ENCODE measurements at places on chromosomes 7 and 10. TPM values are rescaled to one million over a fixed set of nuclear protein-coding genes. Genes with fewer than 3 reads are reported as not detected.

DNA sequence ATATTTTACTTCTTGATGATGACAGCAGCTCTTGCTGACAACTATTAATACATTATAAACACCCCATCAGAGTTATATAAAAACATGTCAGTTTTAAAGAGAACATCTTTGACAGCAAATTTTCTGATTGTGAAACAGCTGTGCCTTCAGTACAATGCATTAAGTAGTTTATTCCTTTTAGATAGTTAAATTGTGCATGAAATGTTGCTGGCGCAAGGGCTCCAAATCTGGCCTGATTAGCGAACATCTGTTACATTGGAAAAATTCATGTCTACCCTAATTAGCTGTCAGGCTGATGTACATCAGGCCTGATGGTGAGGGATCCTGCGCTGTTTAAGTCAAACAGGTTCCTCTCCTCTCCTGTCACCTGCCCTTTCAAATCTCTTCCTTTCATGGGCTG, 171.9 kb upstream of the SP8 start:
- no peak overlapping the region for H3K4me3 ChIP-seq
- H3K27ac ChIP-seq: no peak overlapping the region
- no peak for DNase-seq
- H3K4me1 ChIP-seq: no peaks in the 10 kb centered on the region
- no peaks in the 10 kb centered on the region for H3K27me3 ChIP-seq
- H3K36me3 ChIP-seq: no peaks in the 10 kb centered on the region

GRCh38 chr7:44212018-44212417, 11.2 kb downstream of the YKT6 start:
- no peak overlapping the region for H3K4me3 ChIP-seq
- peaks cover 70% of the 10 kb centered on the region for H3K36me3 ChIP-seq
- H3K27ac ChIP-seq: no peak overlapping the region
- DNase-seq: no peak
- no peaks in the 10 kb centered on the region for H3K27me3 ChIP-seq

GRCh38 chr7:130950741-130951140, 216.7 kb upstream of the KLF14 start:
- no peaks in the 10 kb centered on the region for H3K4me1 ChIP-seq
- no peaks in the 10 kb centered on the region for H3K27me3 ChIP-seq
- no peak overlapping the region for H3K4me3 ChIP-seq
- no peak for DNase-seq
- no peak overlapping the region for H3K27ac ChIP-seq
- peaks cover 26% of the 10 kb centered on the region for H3K36me3 ChIP-seq

- H3K27me3 ChIP-seq: no peaks in the 10 kb centered on the region
- H3K27ac ChIP-seq: peak overlapping the region; percentile 45
- H3K4me3 ChIP-seq: no peak overlapping the region
- no peak for DNase-seq
Measured at GRCh38 chr7:82376739-82377138, 66.8 kb downstream of the CACNA2D1 start.

- H3K4me3 ChIP-seq: no peak overlapping the region
- no peaks in the 10 kb centered on the region for H3K36me3 ChIP-seq
- no peak overlapping the region for H3K27ac ChIP-seq
- no peaks in the 10 kb centered on the region for H3K27me3 ChIP-seq
- no peaks in the 10 kb centered on the region for H3K4me1 ChIP-seq
- DNase-seq: no peak
Measured at GRCh38 chr10:36703179-36703578, 422.2 kb upstream of the ANKRD30A start.

- H3K27me3 ChIP-seq: peaks cover 83% of the 10 kb centered on the region
- no peaks in the 10 kb centered on the region for H3K36me3 ChIP-seq
- no peak overlapping the region for H3K4me3 ChIP-seq
Measured at GRCh38 chr7:155584763-155585531, 38.6 kb upstream of the CNPY1 start.

GRCh38 chr7:2595258-2595860, 36.4 kb upstream of the TTYH3 start:
- DNase-seq: no peak
- no peak overlapping the region for H3K27ac ChIP-seq
- H3K4me3 ChIP-seq: no peak overlapping the region

- H3K4me3 ChIP-seq: no peak overlapping the region
- H3K4me1 ChIP-seq: peaks cover 2% of the 10 kb centered on the region
- DNase-seq: no peak
- no peak overlapping the region for H3K27ac ChIP-seq
- no peaks in the 10 kb centered on the region for H3K27me3 ChIP-seq
Measured at GRCh38 chr7:46139079-46139478, 218.0 kb upstream of the IGFBP3 start.

GRCh38 chr7:31788445-31788844, 101.4 kb downstream of the PPP1R17 start:
- peaks cover 2% of the 10 kb centered on the region for H3K36me3 ChIP-seq
- DNase-seq: no peak
- H3K4me3 ChIP-seq: no peak overlapping the region
- no peak overlapping the region for H3K27ac ChIP-seq

DNA sequence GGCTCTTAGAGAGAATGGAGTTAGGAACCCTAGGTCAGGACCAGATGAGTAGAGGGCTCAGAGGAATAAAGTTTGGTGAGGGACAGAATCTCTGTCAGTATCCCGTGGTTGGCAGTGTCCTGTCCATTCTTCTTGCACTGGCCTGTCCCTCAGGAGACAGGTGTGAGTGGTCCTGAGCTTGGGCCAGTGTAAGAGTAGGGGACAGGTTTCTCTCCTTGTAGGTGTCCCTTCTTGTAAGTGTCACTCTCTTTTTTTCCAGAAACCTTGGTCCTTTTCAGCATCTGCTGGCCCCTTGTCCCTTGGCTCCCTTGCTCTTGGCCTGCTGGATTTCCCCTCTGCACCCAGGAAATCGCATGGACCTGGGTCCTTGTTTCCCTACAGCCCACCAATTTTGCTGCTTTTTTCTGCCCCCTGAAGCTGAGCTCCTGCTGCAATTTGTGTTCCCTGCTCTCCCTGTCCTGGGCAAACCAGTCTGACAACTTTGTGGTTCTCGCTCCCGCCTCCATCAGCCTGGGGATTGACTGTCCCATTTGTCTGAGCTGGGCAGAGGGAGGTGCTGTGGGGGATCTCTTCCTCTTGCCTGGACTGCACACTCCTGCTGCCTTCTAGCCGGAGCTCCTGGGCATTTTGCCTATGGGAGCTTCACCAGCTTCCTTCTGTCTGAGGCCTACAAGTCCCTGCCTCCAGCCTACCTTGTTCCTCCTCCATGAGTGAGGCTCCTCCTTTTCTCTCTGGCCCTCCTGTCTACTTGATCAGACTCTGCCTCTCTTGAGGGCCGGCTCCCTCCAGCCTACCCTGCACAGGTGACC, 6.5 kb downstream of the TSPAN14 start:
- H3K4me1 ChIP-seq: peaks cover 88% of the 10 kb centered on the region
- H3K27ac ChIP-seq: peak overlapping the region; percentile 23
- DNase-seq: no peak
- no peaks in the 10 kb centered on the region for H3K27me3 ChIP-seq
- H3K36me3 ChIP-seq: no peaks in the 10 kb centered on the region

DNA sequence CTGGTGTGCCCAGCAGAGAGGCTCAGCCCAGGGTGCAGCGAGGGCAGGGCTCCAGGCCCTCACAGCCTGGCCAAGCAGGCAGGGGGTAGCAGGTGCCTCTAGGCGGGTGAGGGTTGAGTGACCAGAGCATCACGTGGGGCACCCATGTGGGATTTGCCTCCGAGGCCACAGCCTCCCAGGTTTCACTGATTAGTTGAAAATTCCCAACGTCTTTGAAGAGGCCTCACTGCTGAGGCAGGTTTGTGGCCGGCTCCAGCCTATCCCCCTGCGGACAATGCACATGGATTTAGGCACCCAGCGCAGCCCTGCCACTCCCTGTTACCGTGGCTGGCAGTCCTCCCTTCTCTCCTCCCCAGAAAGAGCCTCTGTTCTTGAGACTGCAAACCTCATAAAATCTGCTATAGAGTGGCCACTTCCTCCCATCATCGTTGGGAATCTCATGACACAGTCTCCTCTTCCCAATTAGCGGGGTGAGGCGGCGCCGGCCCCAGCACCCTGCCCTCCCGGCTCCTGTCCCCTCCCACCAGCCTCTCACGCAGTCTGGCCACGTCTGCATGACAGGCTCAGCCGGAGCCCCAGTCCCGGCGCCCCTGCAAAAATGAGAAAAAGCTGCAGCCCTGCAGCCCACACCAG, 10.8 kb downstream of the MYL10 start:
- no peak overlapping the region for H3K27ac ChIP-seq
- DNase-seq: no peak
- H3K4me1 ChIP-seq: peaks cover 6% of the 10 kb centered on the region
- H3K27me3 ChIP-seq: no peaks in the 10 kb centered on the region

DNA sequence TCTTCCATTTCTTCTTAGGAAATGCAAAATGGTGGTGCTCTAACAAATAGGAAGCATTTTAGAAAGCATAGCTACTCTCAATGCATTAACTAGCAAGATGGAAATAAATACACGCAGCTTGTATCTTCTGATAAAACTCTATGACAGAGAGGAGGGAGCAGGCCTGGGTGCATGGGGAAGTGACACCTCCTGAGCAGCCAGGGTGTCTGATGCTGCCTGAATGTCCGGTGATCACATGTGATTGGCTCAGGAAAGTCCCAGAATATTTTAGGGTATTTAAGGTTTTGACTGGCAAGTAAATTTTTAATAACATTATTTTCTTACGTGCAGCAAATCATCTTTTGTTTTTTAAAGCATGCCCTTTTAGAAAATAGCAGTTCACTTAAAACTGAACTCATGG, 261.0 kb upstream of the KLF6 start:
- H3K27ac ChIP-seq: no peak overlapping the region
- no peaks in the 10 kb centered on the region for H3K27me3 ChIP-seq
- no peak overlapping the region for H3K4me3 ChIP-seq
- DNase-seq: no peak
- H3K36me3 ChIP-seq: no peaks in the 10 kb centered on the region

- H3K27ac ChIP-seq: no peak overlapping the region
- no peak for DNase-seq
- no peaks in the 10 kb centered on the region for H3K27me3 ChIP-seq
- no peaks in the 10 kb centered on the region for H3K36me3 ChIP-seq
- no peak overlapping the region for H3K4me3 ChIP-seq
Measured at GRCh38 chr10:125554016-125554703, 128.8 kb downstream of the TEX36 start.

DNA sequence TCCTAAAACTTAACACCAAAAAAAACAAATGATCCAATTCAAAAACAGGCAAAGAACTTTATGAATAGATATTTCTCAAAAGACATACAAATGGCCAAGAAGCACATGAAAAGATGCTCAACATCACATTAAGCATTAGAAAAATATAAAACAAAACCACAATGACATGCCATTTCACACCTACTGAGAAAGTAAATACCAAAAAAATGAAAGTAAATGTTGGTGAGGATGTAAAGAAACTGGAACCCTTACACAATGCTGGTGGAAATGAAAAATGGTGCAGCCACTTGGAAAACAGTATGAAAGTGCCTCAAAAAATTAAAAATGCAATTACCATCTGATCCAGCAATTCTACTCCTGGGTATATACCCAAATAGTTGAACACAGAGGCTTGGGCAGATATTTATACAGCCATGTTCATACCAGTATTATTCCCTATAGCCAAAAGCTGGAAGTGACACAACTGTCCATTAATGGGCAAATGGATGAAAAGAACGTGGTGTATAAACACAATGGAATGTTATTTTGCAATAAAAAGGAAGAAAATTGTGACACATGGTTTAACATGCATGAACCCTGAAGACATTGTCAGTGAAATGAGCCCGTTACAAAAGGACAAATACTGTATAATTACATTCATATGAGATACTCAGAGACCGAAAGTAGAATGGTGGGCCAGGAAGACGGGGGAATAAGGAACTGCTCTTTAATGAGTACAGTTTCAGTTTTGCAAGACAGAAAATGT, 89.0 kb downstream of the JMJD1C start:
- H3K4me3 ChIP-seq: no peak overlapping the region
- DNase-seq: no peak
- no peaks in the 10 kb centered on the region for H3K27me3 ChIP-seq
- H3K36me3 ChIP-seq: no peaks in the 10 kb centered on the region

DNA sequence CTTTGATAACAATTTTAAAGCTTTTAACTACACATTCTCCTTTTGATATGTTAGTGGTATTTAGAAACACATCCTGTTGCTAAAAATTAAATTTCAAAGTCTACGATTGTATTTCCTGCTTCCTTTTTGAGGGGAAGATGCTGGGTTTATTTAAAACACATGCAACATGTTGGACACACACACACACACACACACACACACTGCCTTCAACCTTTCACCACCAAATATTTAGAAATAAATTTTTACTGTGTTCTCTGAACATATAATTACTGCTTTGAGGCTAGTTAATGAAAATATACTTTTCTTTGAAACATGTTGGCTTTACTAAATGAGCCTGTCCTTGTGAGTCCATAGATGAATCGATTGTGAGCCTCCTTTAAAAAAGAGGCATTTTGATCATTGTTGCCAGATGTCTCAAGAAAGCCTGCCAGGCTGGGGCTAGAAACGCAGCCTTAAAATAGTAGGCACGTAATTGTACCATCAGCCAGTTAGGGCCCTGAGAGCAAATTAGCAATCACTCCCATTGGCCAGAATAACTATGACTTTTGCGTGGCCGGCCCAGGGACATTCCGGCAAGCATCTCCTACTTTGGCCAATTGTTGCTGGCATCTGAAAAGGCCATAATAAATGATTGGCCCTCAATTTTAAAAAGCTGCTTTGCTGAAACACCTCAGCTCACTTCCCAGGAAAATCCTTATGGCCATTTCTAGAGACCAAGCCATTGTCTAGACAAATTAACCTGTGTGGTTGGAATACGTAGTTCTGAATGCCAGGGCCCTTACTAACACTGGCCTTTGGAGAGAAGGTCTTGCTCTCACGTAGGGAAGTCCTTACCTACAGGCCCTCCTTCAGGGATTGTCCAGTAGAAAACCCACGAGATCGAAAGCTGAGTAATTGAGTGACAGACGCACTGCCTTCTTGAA, 9.9 kb upstream of the TEX36 start:
- no peaks in the 10 kb centered on the region for H3K36me3 ChIP-seq
- H3K4me1 ChIP-seq: peaks cover 5% of the 10 kb centered on the region
- H3K27me3 ChIP-seq: no peaks in the 10 kb centered on the region
- no peak for DNase-seq

DNA sequence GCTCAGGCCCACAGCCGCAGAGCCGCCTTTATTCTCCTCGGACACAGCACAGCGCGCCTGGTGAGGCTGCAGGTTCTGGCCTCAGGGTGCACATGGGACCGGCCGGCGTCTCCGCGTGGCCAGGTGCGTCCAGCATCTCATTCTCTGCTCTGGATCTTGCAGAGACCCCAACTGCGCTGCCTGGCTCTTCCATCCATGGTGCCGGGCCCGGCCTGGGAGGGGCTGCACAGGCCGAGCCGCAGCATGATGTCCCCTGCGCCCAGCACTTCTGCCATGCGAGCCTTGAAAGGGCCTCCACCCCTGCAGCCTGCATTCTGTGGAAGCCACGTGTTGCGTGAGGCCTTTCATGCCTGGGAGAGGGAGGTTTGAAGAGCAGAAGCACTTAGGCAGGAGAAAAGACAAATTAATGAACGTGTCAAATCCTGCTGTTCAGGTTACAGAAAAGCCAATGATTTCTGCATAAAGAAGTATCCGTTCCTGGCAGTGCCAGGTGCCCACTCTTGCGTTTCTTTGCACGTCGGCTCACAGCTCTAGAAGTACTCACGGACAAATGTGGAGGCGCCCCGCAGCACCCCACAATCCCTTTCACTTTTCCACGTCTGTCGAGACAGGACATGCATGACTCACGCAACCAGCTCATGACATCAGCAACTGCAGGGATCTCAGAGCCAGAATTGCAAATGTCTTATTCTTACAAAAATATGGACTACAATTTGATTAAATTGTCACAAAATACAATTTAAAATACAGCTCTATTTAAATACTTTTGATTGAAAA, 571.4 kb downstream of the DNAJB6 start:
- no peaks in the 10 kb centered on the region for H3K27me3 ChIP-seq
- no peak overlapping the region for H3K4me3 ChIP-seq

Gene CHN2
- 0.02 TPM for polyA plus RNA-seq

Gene FZD8
- 1.4 TPM for polyA plus RNA-seq

Gene SCIN
- polyA plus RNA-seq: 0.02 TPM

Gene CBX3
- polyA plus RNA-seq: 97.0 TPM

Gene OPN1SW
- polyA plus RNA-seq: 0.05 TPM

Gene VENTX
- polyA plus RNA-seq: not detected

Data from SK-N-SH (cell line).